ENCODE measurements at places on chromosomes 1 and 21. TPM values are rescaled to one million over a fixed set of nuclear protein-coding genes. Genes with fewer than 3 reads are reported as not detected.

DNA sequence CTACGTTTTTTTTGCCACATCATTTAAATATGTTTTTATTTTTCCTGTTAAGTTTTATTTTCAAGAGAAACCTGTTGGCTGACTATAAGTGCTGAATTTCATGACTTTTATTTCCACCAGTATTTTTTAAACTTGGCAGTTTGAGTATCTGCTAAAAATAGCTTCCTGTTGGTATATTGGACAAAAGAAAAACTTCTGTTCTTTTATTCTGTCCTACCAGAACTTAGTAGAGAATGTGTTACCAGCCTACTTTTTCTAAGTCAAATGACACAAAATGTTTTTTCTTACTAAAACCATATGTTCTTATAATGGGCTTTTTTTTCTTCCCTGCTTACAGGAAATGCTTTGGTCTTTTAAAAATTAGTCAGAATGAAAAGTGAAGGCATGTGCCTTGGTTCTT is 7.6 kb downstream of the DR1 start:
- H3K4me1 ChIP-seq: peaks cover 33% of the 10 kb centered on the region
- peak overlapping the region; percentile 69 for H3K27ac ChIP-seq
- no peak for DNase-seq

DNA sequence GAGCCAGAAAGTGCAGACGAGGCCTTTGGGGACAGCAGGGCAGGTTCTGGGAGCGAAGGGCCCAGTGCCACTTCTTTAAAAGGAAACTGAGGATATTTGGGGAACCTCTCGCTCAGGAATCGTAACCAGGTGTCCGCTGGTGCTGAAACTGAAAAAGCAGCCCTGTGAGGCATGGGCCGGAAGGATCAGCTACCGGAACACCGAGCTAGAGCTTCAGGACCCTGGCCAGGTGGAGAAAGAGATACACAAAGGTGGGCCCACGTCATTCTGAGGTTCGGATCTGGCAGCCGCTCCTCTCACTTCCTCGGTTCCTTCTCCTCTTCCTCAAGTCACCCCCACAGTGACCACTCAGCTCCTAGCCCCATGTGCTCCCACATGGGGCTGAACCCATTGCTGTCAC is 18.1 kb downstream of the MX2 start:
- no peak overlapping the region for H3K27ac ChIP-seq
- no peaks in the 10 kb centered on the region for H3K4me1 ChIP-seq
- no peak for DNase-seq
- H3K27me3 ChIP-seq: peaks cover 3% of the 10 kb centered on the region
- H3K4me3 ChIP-seq: no peak overlapping the region

DNA sequence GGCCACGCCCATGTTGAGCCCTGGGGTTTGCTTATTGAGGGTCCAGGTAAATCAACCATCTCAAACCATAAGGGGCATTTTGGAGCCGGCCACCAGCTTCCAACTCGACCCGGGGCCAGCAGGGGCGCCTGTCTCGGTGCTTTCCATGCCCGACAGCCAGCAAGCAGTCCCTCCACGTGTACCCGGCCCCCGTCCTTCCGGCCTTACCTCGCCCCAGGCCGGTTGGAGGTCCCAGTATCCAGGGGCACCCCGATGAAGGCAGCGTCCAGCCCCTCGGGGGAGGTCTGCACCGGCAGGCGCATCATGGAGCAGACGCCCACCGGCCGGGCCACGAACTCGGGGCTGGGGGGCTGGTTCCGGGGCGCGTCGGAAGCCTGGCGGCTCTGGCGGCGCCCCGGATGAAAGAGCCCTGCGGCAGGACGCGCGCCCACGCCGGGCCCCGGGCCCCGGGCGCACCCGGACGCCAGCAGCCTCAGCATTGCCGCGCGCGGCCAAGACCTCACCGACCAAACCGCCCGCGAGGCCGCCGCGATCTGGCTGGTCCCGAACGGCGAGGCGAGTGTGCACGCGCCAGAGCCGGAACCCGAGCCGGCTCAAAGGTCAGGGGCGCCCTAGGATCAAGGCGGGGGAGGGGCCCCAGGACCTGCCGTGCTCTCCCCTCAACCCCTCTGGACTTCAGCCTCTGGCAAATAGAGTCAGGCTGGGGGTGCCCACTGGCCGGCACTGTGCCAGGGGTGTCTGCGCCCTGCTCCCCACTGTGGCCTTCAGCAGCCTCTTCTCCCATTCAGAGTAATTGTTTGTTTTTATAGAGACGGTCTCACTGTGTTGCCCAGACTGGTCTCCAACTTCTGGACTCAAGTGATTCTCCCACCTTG is at the start of gene AGMAT:
TSS of gene AGMAT (minus strand) at position 563 of the 875 bp plus-strand sequence. CDS start at position 479, 84 bp downstream.
- H3K27ac ChIP-seq: no peak within 1 kb of the TSS
- H3K36me3 ChIP-seq: no peaks in the 10 kb centered on the region
- H3K4me3 ChIP-seq: peak within 1 kb of the TSS; percentile 65
- no peak for DNase-seq
- H3K27me3 ChIP-seq: peaks cover 4% of the 10 kb centered on the region
- no peaks in the 10 kb centered on the region for H3K4me1 ChIP-seq

DNA sequence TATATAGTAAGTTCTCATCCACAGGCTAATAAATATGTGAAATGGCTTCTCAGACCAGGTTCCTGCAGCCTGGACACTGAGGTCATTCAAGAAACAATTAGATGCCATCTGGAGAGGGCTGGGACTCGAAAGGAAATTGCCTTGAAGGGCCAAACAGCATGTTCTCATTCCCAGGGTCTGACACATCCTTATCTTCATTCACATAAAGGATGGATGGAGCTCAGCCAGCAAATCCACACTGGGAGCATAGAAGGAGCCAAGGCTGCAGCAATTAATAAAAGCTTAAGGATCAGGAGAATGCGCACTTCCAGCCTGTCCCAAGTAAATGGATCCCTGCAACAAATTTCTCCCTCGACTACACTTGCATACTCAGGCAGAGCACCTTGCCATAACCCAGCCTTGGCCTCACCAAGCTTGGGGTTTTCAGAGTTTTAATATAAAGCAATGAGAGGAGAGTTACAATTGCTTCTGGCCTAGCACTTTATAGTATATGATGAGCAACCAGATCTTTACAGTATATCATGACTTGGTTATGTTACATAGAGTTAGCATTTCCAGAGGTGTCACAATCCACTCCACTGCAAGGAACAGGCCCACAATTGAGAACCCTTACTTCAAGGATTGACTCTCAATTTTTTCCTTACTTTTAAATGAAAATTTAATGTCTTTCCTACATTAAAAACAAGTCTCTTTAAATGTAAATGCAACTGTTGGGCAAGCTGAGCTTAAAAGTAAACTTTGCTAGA is 55.9 kb downstream of the BCAR3 start:
- peak overlapping the region; percentile 43 for H3K27ac ChIP-seq
- H3K36me3 ChIP-seq: no peaks in the 10 kb centered on the region
- no peak for DNase-seq
- H3K4me1 ChIP-seq: peaks cover 9% of the 10 kb centered on the region
- H3K27me3 ChIP-seq: no peaks in the 10 kb centered on the region

Gene DEPDC1
- 9.9 TPM for total RNA-seq

Gene RXRG
- total RNA-seq: 1.0 TPM

Gene KCND3
- 0.31 TPM for total RNA-seq

- DNase-seq: peak; percentile 51
- H3K36me3 ChIP-seq: peaks cover 4% of the 10 kb centered on the region
- H3K27me3 ChIP-seq: no peaks in the 10 kb centered on the region
- H3K27ac ChIP-seq: peak overlapping the region; percentile 97
These were observed 147.6 kb upstream of the CAMK1G start for GRCh38 chr1:209435654-209436566.

Gene AMPD1
- not detected for total RNA-seq

Gene SPRR2D
- not detected for total RNA-seq

DNA sequence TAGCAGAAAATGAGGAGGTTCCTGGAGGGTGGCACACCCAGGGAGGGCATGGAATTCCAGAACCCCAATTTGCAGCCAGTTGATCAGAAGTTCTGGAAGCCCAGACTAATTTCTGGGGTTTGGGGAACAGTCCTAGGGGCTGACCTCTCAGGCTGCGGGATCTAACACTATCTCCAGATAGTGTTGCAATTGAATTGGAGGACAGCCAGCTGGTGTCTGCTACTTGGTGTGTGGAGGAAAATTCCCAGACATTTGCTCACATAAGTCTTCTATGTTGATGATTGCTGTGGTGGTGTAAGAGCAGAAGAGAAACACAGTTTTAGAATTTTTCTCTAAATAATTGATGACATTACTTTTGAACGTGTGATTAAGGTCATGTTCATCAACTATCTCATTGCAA is 154.3 kb upstream of the RNPC3 start:
- H3K4me1 ChIP-seq: no peaks in the 10 kb centered on the region
- H3K27ac ChIP-seq: no peak overlapping the region
- no peaks in the 10 kb centered on the region for H3K36me3 ChIP-seq

Gene CNTN2
- total RNA-seq: 0.29 TPM

GRCh38 chr1:29389533-29390041 is 153.3 kb downstream of the PTPRU start:
- peaks cover 17% of the 10 kb centered on the region for H3K4me1 ChIP-seq
- H3K36me3 ChIP-seq: no peaks in the 10 kb centered on the region
- H3K27me3 ChIP-seq: peaks cover 15% of the 10 kb centered on the region
- no peak overlapping the region for H3K27ac ChIP-seq
- no peak for DNase-seq
- no peak overlapping the region for H3K4me3 ChIP-seq

- no peak overlapping the region for H3K27ac ChIP-seq
- H3K4me1 ChIP-seq: no peaks in the 10 kb centered on the region
- H3K4me3 ChIP-seq: no peak overlapping the region
These were observed 7.4 kb downstream of the CD247 start for GRCh38 chr1:167510881-167511280.

DNA sequence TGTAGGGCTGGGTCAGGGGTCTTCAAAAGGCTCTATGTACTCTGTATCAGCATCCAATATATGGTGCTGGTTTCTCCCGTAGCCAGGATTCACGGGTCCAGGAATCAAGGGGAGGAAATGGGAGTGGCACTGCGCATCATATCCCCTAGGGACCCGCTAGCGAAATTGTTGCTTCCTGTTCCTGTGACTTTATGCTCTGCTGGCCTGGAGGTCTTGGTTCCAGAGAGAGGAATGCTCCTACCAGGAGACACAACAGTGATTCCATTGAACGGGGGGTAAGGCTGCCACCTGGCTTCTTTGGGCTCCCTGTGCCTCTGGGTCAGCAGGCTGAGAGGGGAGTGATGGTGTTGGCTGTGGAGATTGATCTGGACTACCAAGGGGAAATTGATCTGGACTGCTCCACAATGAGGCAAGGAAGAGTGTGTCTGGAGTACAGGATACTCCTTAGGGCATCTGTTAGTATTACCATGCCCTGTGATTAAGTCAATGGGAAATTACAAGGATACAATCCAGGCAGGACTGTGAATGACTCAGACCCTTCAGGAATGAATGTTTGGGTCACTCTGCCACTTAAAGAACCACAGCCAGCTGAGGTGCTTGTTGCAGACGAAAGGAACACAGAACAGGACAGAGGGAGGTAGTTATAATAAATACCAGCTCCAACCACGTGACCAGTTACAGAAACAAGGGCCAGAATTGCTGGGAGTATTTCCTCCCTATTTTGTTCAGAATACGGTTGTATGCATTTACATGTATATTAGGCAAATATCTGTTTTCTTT is 10.2 kb downstream of the SPSB1 start:
- peaks cover 22% of the 10 kb centered on the region for H3K4me1 ChIP-seq
- no peak overlapping the region for H3K4me3 ChIP-seq
- H3K27ac ChIP-seq: peak overlapping the region; percentile 88
- H3K36me3 ChIP-seq: peaks cover 4% of the 10 kb centered on the region
- no peaks in the 10 kb centered on the region for H3K27me3 ChIP-seq

GRCh38 chr21:31236528-31236927 is 107.5 kb downstream of the TIAM1 start:
- no peaks in the 10 kb centered on the region for H3K4me1 ChIP-seq
- H3K27me3 ChIP-seq: no peaks in the 10 kb centered on the region
- H3K36me3 ChIP-seq: peaks cover 57% of the 10 kb centered on the region
- H3K27ac ChIP-seq: no peak overlapping the region

DNA sequence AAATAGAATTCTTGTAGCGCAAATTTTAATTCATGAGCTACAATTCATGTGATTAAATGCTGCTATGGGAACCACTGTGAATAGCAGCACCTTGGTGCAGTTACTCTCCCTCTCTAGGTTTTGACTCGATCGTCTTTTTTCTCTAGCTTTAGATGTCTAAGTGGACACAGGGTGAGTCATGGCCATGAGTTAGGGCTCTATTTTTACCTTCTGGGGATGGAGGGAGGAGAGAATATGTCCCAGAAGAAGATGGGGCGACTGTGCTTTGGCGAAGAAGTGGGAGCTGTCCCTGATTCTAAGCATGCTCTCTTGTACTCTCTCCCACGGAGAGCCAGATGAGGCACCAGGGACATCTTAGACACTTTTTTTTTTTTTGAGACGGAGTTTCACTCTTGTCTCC is 1.6 kb upstream of the OR2B11 start:
- H3K27ac ChIP-seq: no peak overlapping the region
- no peaks in the 10 kb centered on the region for H3K36me3 ChIP-seq
- no peak overlapping the region for H3K4me3 ChIP-seq
- H3K4me1 ChIP-seq: no peaks in the 10 kb centered on the region
- H3K27me3 ChIP-seq: peaks cover 7% of the 10 kb centered on the region

Gene TSACC
- not detected for total RNA-seq

- H3K4me1 ChIP-seq: no peaks in the 10 kb centered on the region
- H3K27me3 ChIP-seq: no peaks in the 10 kb centered on the region
- peaks cover 32% of the 10 kb centered on the region for H3K36me3 ChIP-seq
- H3K4me3 ChIP-seq: no peak overlapping the region
- DNase-seq: no peak
These were observed 48.7 kb upstream of the KIF1B start for GRCh38 chr1:10161541-10162290.

- peaks cover 4% of the 10 kb centered on the region for H3K4me1 ChIP-seq
- H3K27me3 ChIP-seq: peaks cover 63% of the 10 kb centered on the region
- no peak overlapping the region for H3K27ac ChIP-seq
- no peak for DNase-seq
These were observed 186.6 kb downstream of the SLC35F3 start for GRCh38 chr1:234091065-234091401.

Gene CRYZ
- 21.3 TPM for total RNA-seq

- no peak overlapping the region for H3K27ac ChIP-seq
- no peak overlapping the region for H3K4me3 ChIP-seq
- no peak for DNase-seq
- H3K27me3 ChIP-seq: peaks cover 80% of the 10 kb centered on the region
- no peaks in the 10 kb centered on the region for H3K4me1 ChIP-seq
These were observed 12.2 kb upstream of the TNR start for GRCh38 chr1:175755516-175756070.

- no peak for DNase-seq
- peaks cover 8% of the 10 kb centered on the region for H3K36me3 ChIP-seq
- no peak overlapping the region for H3K4me3 ChIP-seq
- H3K4me1 ChIP-seq: no peaks in the 10 kb centered on the region
- H3K27me3 ChIP-seq: no peaks in the 10 kb centered on the region
These were observed 10.1 kb downstream of the TMCC2 start for GRCh38 chr1:205237526-205238484.

Gene POTED
- total RNA-seq: not detected

Gene RGSL1
- not detected for total RNA-seq

Gene ETV3L
- total RNA-seq: not detected

Gene RCOR3
- total RNA-seq: 78.7 TPM

DNA sequence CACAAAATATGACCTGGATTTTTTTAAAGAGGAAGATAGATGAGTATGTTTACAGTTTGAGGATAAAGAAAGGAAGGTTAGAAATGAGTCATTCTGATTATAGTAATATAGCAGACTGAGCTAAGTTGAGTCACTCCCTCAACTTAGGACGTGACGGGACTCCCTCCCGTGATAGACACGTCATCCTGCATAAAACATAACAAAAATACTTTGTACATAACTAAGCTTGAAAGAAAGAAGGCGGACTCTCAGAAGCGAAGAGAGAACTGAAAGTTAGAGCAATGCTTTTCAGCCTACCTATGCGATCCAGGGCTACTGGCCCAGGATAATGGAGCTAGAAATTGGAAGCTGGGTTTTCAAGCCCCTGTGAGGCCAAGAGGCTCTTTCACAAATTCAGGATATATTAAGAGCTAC is 53.0 kb upstream of the DESI2 start:
- H3K36me3 ChIP-seq: no peaks in the 10 kb centered on the region
- H3K27me3 ChIP-seq: no peaks in the 10 kb centered on the region
- no peak overlapping the region for H3K4me3 ChIP-seq

Gene EDARADD
- total RNA-seq: 16.6 TPM

Data from mesothelial cell of epicardium (in vitro differentiated cells).